ENCODE measurements at places on chromosomes 4 and X. TPM values are rescaled to one million over a fixed set of nuclear protein-coding genes. Genes with fewer than 3 reads are reported as not detected.
A peak's percentile ranks its signal among the peaks of the same experiment; 100 is the strongest.

DNA sequence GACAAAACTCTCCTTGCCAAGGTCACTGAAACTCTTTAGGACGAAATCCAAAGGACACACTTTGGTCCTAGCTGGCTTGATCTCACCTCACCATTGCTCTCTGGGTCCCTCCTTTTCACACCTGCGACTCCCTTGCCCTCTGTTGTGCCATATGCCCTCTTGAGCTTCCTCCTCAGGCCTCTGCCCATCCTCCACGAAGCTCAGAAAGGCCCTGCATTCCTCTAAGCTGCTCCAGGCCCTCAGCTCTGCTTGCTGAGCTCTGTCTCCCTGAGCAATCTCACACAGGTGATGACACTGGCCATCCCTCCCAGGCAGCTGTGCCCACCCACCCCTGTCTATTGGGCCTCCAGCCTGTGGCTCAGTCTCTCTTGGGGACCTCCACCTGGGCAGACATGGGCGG lies 10.1 kb upstream of the AFAP1 start:
- H3K36me3 ChIP-seq = no peaks in the 10 kb centered on the region
- peaks cover 9% of the 10 kb centered on the region for H3K4me1 ChIP-seq
- H3K27ac ChIP-seq = peak overlapping the region; percentile 75
- no peaks in the 10 kb centered on the region for H3K27me3 ChIP-seq

DNA sequence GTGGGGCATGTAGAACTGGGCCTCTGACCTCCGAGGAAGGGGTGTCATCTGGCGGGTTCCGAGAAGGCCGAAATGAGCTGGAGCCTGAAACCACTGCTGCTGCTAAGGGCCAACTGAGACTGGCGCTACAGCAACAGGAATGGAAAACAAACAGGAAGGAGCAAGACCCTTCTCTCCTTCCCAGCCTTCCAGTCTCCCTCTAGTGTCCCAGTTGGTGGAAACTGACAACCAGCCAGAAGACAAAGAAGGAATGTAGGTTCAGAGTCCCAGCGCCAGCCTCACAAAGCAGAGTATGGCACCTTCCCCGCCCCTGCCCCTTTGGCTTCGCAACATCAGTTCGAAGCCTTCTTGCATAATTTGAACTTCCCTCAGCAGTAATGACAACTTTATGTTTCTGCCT lies 24.4 kb upstream of the PDZD4 start:
- H3K36me3 ChIP-seq = no peaks in the 10 kb centered on the region
- no peak overlapping the region for H3K4me3 ChIP-seq
- H3K27me3 ChIP-seq = no peaks in the 10 kb centered on the region
- DNase-seq = no peak
- no peaks in the 10 kb centered on the region for H3K4me1 ChIP-seq
- no peak overlapping the region for H3K27ac ChIP-seq

DNA sequence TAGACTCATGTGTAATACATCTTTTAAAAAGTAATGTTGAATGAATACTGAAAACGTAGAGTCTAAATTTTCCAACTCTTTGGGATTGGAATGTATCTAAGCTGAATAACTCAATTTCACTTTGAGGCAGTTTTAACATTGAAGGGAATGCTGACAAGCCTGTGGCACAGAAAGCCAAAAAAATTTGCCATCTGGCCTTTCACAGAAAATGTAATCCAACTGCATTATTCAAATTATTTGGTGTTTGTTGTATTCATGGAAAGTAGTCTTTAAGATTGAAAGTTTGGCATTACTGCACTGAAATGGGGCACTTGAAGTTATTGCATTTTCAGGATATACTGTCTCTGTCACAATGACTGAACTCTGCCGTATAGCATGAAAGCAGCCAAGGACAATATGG lies 186.9 kb downstream of the FRMPD4 start:
- no peaks in the 10 kb centered on the region for H3K36me3 ChIP-seq
- no peaks in the 10 kb centered on the region for H3K4me1 ChIP-seq
- no peak overlapping the region for H3K27ac ChIP-seq

DNA sequence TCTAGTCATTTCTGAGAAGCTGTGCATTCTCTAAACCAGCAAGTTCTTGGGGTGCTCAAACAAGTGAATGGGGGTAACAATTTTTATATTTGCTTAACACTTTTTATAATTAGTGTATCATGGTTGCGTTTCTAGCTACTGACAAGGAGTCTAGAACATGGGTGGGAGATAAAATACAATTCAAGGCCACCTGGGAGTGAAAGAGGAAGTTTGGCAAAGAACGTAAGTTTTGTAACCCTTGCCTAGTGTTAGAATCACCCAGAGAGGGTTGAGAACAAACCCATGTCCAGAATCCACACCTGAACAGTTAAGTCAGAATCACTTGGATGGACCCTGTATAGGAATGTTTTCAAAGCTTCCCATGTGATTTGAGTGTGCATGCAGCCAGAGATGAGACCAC lies 92.7 kb downstream of the AFF2 start:
- no peak overlapping the region for H3K4me3 ChIP-seq
- H3K4me1 ChIP-seq = no peaks in the 10 kb centered on the region
- H3K27me3 ChIP-seq = no peaks in the 10 kb centered on the region
- no peaks in the 10 kb centered on the region for H3K36me3 ChIP-seq
- H3K27ac ChIP-seq = no peak overlapping the region

The FAM149A gene
- 0.13 TPM for total RNA-seq

Data from Panc1 (cell line).